ENCODE measurements at places on chromosomes 12 and 14. TPM values are rescaled to one million over a fixed set of nuclear protein-coding genes. Genes with fewer than 3 reads are reported as not detected.

Gene KRT78
- not detected for total RNA-seq

Gene CLEC12A
- total RNA-seq, result not detected

Gene SPIC
- total RNA-seq, result not detected

Gene CCDC88C
- total RNA-seq, result 74.7 TPM

Gene TMEM119
- total RNA-seq, result 0.10 TPM

Gene MEG3
- not detected for total RNA-seq

Gene KRT85
- not detected for total RNA-seq

Gene DNAJC22
- 0.10 TPM for total RNA-seq

Gene CLEC7A
- not detected for total RNA-seq

Gene TRIM9
- 0.36 TPM for total RNA-seq

Gene ACADS
- total RNA-seq, result 15.6 TPM

Gene VDR
- 156 TPM for total RNA-seq

Gene CRACR2A
- 15.8 TPM for total RNA-seq

Gene KRT75
- not detected for total RNA-seq

Gene HSPA2
- 6.6 TPM for total RNA-seq

Gene SLC6A12
- not detected for total RNA-seq

Gene MYH6
- total RNA-seq, result not detected

Gene NINJ2
- total RNA-seq, result 7.5 TPM

Gene SLC38A1
- 142 TPM for total RNA-seq

Gene RBP5
- total RNA-seq, result not detected

Gene KRT72
- total RNA-seq, result 0.17 TPM

Gene SCN8A
- total RNA-seq, result 0.64 TPM

Gene PTPRQ
- total RNA-seq, result not detected

Gene KRT82
- not detected for total RNA-seq

Gene RNF212B
- total RNA-seq, result not detected

Gene GLT8D2
- total RNA-seq, result not detected

Gene SLC48A1
- 13.7 TPM for total RNA-seq

Gene KRT86
- total RNA-seq, result 0.10 TPM

Gene LTBP2
- 0.31 TPM for total RNA-seq

Gene TAC3
- total RNA-seq, result not detected

Gene KRT4
- not detected for total RNA-seq

Gene C1QL4
- total RNA-seq, result not detected

Gene TCL1A
- total RNA-seq, result not detected

Gene TCP11L2
- 10.3 TPM for total RNA-seq

Gene PTPN6
- total RNA-seq, result 324 TPM

Gene HOXC9
- not detected for total RNA-seq

Data from activated CD4-positive, alpha-beta memory T cell treated with anti-CD3 and anti-CD28 coated beads for 36 hours (primary cell).